ENCODE measurements at places on chromosomes 4 and X.

DNA sequence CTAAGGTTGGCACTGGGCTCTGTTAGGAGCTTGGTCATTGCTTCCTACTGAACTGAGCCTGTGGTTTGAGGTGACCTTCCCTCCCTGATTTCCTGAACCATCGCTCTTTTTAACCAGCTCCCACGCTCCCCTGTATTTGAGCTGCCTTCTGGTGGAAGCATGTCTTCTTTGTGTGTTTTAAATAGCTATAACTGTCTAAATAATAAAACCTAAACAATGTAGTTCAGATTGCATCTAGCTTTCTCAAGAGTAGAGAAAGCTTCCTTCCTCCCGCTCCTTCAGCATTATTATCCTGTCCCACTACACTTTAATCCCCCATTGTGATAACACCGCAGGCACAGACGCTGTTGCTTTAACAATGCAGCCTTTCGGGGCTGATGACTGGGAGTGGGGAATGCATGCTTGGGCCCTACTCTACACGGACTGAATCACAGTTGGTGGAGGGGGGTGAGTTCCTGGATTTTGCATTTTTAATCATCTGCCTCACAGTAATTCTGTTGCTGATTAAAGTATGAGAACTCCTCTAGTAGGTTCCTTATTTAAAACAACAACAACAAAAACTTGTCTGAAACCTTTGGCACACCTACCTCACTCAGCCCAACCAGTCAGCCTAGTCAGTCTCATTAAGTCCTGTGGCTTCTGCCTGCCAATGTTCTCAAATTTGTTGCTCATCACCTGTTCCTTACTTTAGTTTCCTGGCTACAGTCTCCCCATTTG lies 6.6 kb downstream of the SMS start:
- no peak for DNase-seq

GRCh38 chr4:94621491-94622080 lies 136.2 kb upstream of the BMPR1B start:
- no peak for DNase-seq

- no peak for DNase-seq
Observed at GRCh38 chr4:182898479-182898799, 18.7 kb downstream of the DCTD start.

- DNase-seq: no peak
Observed at GRCh38 chrX:30589146-30589888, 11.8 kb upstream of the TASL start.

DNA sequence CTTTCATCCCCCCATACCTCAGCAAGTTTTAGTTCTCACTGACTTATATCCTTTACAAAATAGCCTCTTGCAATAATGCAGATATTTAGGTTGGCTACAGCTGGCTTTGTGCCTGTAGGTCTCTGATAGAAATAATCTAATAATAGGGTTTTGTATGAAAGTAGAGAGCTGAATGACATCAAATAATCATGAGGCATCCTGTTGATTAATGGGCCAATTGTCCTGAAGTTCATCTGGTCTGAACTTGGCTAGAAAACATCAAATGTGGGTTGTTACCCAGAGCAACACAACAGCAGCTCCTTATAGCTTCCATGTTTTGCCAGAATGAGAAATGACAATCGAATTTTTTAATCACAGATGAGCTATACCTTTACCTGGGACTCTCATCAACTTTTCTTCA lies 19.2 kb upstream of the LHFPL1 start:
- no peak for DNase-seq

- no peak for DNase-seq
Observed at GRCh38 chrX:131649741-131650140, 105.9 kb downstream of the OR13H1 start.

DNA sequence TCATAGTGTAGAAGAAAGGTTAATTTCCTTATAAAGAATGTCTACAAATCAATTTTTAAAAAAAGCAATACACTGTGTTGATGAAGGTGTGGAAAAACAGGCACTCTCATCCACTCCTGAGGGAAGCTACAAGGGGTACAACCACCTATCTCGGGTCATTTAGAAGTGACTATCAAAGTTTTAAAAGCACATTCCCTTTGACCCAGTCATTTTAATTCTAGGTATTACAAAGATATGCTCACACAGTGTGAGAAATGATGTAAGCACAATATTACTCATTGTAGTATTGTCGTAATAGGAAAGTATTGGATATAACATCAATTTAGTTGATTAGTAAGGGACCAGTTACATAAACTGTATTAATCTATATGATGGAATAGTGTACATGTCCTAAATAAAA lies 7.4 kb upstream of the HCCS start:
- no peak for DNase-seq

- DNase-seq: no peak
Observed at GRCh38 chr4:71635139-71635748, 148.6 kb downstream of the GC start.
